ENCODE measurements at places on chromosomes 3 and 15. TPM values are rescaled to one million over a fixed set of nuclear protein-coding genes. Genes with fewer than 3 reads are reported as not detected.

- no peak overlapping the region for H3K27ac ChIP-seq
- no peak overlapping the region for H3K4me3 ChIP-seq
- H3K36me3 ChIP-seq: no peaks in the 10 kb centered on the region
- peak; percentile 77 for DNase-seq
These were observed 42.0 kb upstream of the ICE2 start for GRCh38 chr15:60520825-60521368.

GRCh38 chr15:100596792-100597191 lies 5.2 kb downstream of the LINS1 start:
- H3K4me1 ChIP-seq: peaks cover 2% of the 10 kb centered on the region
- H3K36me3 ChIP-seq: no peaks in the 10 kb centered on the region
- H3K4me3 ChIP-seq: no peak overlapping the region
- H3K27ac ChIP-seq: no peak overlapping the region
- DNase-seq: no peak

- no peaks in the 10 kb centered on the region for H3K4me1 ChIP-seq
- H3K27ac ChIP-seq: no peak overlapping the region
- no peak overlapping the region for H3K4me3 ChIP-seq
- no peak for DNase-seq
- H3K36me3 ChIP-seq: no peaks in the 10 kb centered on the region
These were observed 122.8 kb downstream of the CACNA1D start for GRCh38 chr3:53616971-53617892.

ANKRD34C gene
- not detected for total RNA-seq
